HT-29 (cell line): ENCODE measurements at places on chromosomes 5 and 9. TPM values are rescaled to one million over a fixed set of nuclear protein-coding genes. Genes with fewer than 3 reads are reported as not detected.

The ALAD gene
- total RNA-seq, result 16.0 and 20.8 TPM in 2 replicates

The IDNK gene
- 1.8 and 3.3 TPM in 2 replicates for total RNA-seq

The SHISAL2B gene
- not detected in 2 replicates for total RNA-seq

The SLC34A1 gene
- total RNA-seq, result not detected in 2 replicates

The F2RL2 gene
- 0.34 and 0.38 TPM in 2 replicates for total RNA-seq

The LCNL1 gene
- not detected in 2 replicates for total RNA-seq

The WNT8A gene
- total RNA-seq, result not detected in 2 replicates

The STKLD1 gene
- total RNA-seq, result not detected in 2 replicates
